ENCODE measurements at places on chromosomes 3 and 15. TPM values are rescaled to one million over a fixed set of nuclear protein-coding genes. Genes with fewer than 3 reads are reported as not detected.

DNA sequence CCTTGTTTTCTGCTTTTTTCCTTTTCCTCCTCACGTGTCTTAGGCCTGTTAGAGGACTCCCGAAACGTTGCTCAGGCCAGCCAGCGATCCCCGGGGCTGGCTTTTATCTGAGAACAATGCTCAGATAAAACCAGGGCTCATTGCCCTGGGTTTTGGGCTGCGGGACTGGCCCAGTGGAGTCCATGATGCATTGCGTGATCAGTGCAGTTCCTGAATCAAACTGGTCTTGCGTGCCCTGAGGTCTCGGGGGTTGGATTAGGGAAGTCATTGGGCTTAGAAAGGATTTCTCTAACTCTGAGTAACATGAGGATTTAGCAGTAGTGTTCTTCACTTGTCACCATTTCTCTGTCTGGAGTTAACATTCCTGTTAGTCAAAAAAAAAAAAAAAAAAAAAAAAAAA lies 66.3 kb downstream of the CCR1 start:
- DNase-seq: no peak

DNA sequence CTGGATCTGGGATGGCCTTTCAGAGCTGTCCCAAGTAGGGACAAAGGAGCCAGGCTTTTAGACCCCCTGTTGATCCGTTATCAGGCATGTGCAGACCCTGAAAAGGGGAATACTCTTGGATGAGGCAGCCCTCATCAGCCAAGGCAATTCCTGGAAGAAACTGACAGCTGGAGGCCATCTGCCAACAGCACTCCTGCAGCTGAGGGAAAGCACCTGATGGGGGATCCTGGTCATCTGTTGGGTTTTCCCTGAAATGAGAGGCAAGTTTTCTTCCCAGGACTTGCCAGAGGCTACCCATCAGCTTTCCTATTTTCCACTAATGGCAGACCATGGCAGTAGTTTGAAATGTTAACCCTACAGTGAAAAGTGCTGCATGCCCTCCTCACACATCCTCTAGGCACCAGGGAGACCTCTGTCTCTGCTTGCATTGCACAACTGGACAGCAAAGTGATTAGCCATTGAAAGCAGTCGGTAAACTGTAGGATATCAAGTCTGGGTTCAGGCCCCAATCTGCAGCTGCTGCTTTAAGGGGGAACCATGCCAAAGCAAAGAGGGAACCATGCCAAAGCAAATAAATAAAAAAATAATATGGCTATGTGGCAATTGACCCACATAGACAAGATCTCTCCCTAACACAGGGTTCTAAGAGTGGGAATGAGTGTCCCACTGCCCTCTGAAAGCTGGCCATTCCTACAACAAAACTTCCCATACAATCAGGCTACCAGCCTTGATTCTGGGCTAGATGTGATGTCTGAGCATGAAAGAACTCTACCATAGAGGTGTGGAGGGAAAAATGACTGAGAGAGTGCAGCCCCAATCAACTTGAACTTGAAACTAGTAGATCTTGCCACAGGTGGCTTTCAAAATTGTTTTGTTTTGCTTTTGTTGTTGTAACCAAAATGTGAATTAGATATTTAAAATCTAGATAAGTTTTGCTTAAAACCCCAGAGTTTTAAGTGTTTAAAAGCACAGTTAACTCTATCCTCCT lies 232.0 kb upstream of the STT3B start:
- peak; percentile 43 for DNase-seq

DNA sequence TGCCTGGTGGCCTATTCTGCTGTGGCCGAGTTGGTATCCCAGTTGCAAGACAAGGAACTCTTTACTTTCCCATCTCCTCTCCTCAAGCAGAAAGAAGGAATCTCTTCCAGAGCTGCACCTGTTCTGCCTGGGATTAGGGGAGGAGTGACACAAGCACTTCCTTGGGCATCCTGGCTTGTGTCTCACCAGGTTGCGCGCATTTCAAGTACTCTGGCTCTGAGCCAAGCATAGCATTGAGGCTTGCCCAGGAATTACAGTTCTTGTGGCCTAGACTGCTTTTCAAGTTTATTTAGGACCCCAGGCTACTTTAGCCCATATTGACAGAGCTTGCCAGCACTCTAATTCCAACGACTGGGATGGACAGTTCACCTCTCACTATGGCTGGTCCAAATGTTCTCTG lies 150.5 kb downstream of the RSRC1 start:
- no peak for DNase-seq

GRCh38 chr3:157128771-157129681 lies 30.9 kb downstream of the CCNL1 start:
- DNase-seq: no peak

GRCh38 chr3:188239035-188239434 lies 85.1 kb downstream of the LPP start:
- DNase-seq: no peak

DNA sequence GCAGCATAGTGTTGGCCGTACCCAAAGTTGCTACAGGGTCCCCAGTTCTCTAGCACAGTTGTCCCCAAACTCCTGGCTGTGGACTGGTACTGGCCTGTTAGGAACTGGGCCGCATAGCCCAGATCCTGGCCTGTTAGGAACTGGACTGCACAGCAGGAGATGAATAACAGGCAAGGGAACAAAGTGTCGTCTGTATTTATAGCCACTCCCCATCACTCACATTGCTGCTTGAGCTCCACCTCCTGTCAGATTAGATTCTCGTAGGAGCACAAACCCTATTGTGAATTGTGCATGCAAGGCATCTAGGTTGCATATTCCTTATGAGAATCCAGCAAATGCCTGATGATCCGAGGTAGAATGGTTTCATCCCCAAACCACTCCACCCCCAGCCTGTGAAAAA lies 604.0 kb upstream of the LMCD1 start:
- DNase-seq: no peak

DNA sequence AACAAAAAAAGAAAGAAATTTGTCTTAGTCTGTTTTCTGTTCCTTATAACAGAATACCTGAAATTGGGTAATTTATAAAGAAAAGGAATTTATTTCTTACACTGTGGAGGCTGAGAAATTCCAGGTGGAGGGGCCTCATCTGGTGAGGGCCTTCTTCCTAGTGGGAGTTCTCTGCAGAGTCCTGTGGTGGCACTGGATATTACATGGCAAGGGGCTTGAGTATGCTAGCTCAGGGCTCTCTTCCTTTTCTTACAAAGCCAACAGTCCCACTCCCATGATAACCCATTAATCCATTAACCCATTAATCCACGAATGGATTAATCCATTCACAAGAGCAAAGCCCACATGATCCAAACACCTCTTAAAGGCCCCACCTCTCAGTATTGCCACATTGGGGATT lies 2.9 kb upstream of the SATB1 start:
- no peak for DNase-seq

DNA sequence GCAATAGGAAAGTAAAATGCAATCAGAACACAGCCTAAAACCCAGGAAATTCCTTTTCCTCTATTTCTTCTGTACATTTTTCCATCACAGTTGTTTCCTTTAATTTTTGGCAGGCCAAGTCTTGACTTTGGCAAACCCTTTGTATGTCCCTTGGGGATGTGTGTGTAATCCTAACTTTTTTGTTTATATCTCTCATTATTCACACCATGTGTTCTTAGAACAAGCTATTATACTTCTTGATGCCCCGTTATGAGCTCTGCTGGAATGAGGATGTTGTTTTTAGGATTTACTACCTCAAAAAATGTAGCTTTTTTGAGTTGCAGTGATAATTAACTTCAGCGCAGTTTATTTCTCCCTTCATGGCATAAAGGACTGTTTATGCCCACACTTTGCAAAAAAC lies 123.4 kb downstream of the ABI3BP start:
- no peak for DNase-seq

DNA sequence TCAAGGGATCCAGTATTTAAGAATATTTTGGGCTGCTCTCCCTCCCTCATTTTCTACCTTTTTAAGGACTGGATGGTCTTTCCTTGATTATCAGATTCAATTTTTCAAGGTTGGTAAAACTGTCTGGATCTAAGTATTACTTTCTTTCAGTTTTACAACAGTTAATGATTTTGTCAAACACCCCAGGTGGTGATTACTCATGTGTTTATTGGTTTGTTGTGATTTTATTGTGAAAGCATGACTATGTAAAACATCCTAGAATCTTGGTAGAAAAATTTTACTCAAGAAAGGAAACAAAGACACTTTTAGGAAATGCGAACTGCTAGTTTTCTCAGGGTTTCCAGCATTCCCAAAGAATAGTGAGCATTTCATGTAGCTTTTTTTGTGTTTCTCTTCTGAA lies 7.3 kb downstream of the GTF2E1 start:
- no peak for DNase-seq

- DNase-seq: no peak
Measured at GRCh38 chr3:72597756-72598195, 250.5 kb downstream of the SHQ1 start.

- DNase-seq: no peak
Measured at GRCh38 chr3:35070088-35070487, 569.2 kb upstream of the ARPP21 start.

The ZPLD1 gene
- total RNA-seq: not detected

The CPB1 gene
- total RNA-seq: not detected

The RTP3 gene
- not detected for total RNA-seq

The CHST2 gene
- total RNA-seq: 51.7 TPM

The CCDC39 gene
- not detected for total RNA-seq

The GOLGA8M gene
- total RNA-seq: not detected

Measured in glutamatergic neuron (in vitro differentiated cells).